ENCODE measurements at places on chromosomes 1 and 21. TPM values are rescaled to one million over a fixed set of nuclear protein-coding genes. Genes with fewer than 3 reads are reported as not detected.

Gene PLD5
- total RNA-seq = not detected

Gene RNU1-2
- not detected for total RNA-seq

Gene FAM177B
- not detected for total RNA-seq

Gene FLG2
- not detected for total RNA-seq

Gene NFASC
- 1.7 TPM for total RNA-seq

Gene SGIP1
- total RNA-seq = 0.16 TPM

Gene DNASE2B
- total RNA-seq = 0.18 TPM

Gene FMN2
- 35.4 TPM for total RNA-seq

Gene MEX3A
- 3.0 TPM for total RNA-seq

Gene LGR6
- not detected for total RNA-seq

Gene ZNF695
- total RNA-seq = 0.08 TPM

Gene RPTN
- total RNA-seq = not detected

Gene GSTM1
- not detected for total RNA-seq

Gene CA6
- 0.26 TPM for total RNA-seq

Gene CXADR
- total RNA-seq = 25.9 TPM

Gene ARMH1
- total RNA-seq = 0.24 TPM

Gene DPH5
- 48.3 TPM for total RNA-seq

Gene NUP210L
- total RNA-seq = not detected

Gene FAM72C
- total RNA-seq = 4.7 TPM

Gene GUCA2B
- total RNA-seq = not detected

Gene PERM1
- total RNA-seq = 1.3 TPM

Measured in SK-MEL-5 (cell line).